Stimulated activated CD8-positive, alpha-beta memory T cell treated with anti-CD3 and anti-CD28 coated beads, Interleukin-15, amount 100 ng/mL, for 48 hours (primary cell): ENCODE measurements at places on chromosomes 2 and 18.

- no peak for DNase-seq
Measured at GRCh38 chr18:44474067-44474411, 206.6 kb upstream of the SETBP1 start.

DNA sequence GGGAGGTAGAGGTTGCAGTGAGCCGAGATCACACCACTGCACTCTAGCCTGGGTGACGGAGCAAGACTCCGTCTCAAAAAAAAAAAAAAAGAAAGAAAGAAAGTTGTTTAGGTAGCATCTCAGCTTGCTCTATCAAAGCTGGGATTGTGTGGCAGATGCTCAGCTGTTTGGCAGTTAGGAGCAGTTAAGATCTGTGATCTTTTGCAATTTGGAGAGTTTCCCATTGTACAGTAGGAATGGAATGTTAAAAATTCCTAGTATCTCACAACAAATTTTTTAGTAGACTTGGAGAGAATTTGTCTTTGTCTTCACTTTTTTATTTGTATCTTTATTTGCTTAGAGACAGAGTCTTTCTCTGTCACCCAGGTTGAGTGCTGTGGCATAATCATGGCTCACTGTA, 122.9 kb upstream of the UNC80 start:
- no peak for DNase-seq

GRCh38 chr2:714005-714741, 37.0 kb upstream of the TMEM18 start:
- DNase-seq = no peak

GRCh38 chr2:51472783-51473182, 440.9 kb upstream of the NRXN1 start:
- no peak for DNase-seq
